ENCODE measurements at places on chromosomes 11 and 22.

DNA sequence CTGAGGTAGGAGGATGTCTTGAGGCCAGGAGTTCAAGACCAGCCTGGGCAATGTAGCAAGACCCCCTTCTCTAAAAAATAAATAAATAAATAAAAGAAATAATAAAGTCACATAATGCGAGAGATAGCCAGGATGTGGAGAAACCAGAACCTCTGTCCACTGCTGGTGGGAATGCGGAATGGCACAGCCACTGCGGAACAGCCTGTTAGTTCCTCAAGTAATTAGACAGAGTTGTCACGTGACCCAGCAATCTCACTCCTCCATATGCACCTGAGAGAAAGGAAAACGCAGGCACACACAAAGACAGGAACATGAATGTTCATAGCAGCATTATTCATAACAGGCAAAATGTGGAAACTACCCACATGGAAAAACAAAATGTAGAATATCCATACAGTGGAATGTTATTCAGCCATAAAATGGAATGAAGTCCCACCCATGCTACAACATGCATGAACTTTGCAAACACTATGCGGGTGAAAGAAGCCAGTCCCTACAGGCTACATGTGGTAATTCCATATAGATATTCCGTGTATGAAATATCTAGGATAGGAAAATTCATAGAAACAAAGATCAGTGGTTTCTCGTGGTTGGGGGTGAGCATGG lies 27.4 kb downstream of the LIF start:
- no peak for DNase-seq

DNA sequence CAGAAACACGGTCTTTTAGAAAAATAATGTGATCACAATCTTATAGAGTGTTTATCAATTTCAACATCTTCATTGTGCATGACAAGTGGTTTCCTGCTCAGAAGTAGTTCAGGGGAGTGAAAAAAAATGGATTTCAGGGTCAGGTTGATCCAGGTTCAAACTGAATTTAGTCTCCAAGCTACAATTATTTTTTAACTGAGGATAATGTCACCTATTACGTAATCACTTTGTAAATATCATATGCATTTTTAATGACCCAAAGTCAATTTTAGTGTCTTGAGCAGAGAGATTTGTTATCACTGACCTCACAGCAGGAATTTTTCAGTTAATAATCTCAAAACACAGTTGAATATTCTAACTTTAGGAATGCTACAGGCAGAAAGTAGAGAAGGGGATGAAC lies 627.2 kb upstream of the LUZP2 start:
- DNase-seq = no peak

GRCh38 chr11:2934611-2935239 lies 5.5 kb upstream of the PHLDA2 start:
- no peak for DNase-seq

DNA sequence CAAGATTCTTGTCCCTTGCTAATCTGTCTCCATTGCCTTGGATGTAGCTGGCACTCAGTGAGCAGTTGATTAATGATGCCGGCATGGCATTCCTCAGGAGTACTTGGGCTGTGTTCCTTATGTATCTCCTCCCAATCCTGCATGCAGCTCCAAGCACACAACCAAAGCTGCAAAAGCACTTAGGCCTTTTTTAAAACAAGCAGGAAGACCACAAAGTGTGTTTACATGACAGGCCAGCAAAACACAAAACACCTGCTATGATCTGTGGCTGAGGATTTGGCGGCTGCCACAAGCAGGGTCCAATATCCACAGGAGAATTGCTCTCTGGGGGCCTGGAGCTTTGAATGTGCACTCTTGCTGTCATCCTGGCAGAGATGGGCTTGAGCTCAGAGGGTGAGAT lies 8.9 kb downstream of the ABTB2 start:
- DNase-seq = no peak

GRCh38 chr11:27141576-27141975 lies 101.0 kb downstream of the BBOX1 start:
- no peak for DNase-seq

GRCh38 chr11:68709062-68709461 lies 24.7 kb downstream of the GAL start:
- DNase-seq = no peak

- no peak for DNase-seq
Observed at GRCh38 chr11:67366546-67366945, 6.9 kb downstream of the CLCF1 start.

DNA sequence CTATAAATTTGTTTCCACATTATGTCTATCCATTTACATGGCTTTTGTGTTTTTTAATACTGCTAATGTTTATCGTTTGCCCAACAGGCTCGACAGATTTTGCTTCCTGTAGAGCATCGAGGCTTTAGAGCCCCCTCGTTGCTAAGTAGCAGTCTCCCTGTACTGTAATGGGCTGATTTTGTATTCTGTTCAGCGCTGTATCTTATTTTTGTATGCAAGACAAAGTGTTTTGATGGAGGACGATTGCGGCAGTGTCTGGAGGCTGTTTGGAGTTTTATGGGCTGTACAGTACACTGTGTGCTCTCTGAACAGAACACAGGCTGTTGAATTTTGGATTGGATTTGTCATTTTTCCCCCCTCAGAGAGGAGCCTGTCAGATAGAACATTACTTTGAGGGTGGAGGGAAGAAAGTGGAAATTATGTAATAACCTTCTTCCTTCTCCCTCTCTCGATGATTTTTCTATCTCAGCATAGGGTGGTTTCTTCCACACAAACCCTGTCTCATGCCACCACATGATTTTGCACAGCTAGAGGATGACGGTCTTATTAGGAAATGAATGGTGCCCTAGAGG lies 104.4 kb downstream of the ZBTB16 start:
- DNase-seq = no peak

DNA sequence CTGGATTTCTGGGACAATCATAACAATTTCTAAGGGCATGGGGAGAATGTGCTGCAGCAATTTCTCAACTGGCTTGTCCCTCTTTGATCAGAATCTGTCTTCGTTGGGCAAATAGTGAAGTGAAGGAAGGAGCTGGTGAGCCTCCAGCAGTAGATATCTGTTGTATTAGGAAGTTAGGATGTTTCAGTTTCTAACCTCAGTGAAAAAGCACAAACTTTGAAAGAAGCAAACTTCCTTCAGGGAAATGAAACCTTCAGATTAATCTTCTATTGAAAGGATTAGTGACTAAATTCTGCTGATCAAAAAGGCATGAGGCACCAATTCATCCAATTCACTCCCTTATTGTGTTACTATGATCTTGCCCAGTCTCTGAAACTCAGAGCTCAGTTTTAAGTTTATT lies 24.3 kb downstream of the LMO2 start:
- DNase-seq = no peak

- DNase-seq = no peak
Observed at GRCh38 chr11:44575288-44575672, 9.8 kb downstream of the CD82 start.

- DNase-seq = no peak
Observed at GRCh38 chr11:134312807-134313206, 19.0 kb upstream of the GLB1L2 start.

GRCh38 chr11:62145261-62145871 lies 21.6 kb downstream of the INCENP start:
- DNase-seq = no peak

- no peak for DNase-seq
Observed at GRCh38 chr11:70466596-70466995, 68.3 kb downstream of the CTTN start.

- peak; percentile 68 for DNase-seq
Observed at GRCh38 chr11:59560702-59561473, 49.5 kb downstream of the OR4D9 start.

GRCh38 chr22:39625569-39626537 lies 55.3 kb downstream of the CACNA1I start:
- no peak for DNase-seq
